ENCODE measurements at places on chromosomes 4 and X. TPM values are rescaled to one million over a fixed set of nuclear protein-coding genes. Genes with fewer than 3 reads are reported as not detected.

DNA sequence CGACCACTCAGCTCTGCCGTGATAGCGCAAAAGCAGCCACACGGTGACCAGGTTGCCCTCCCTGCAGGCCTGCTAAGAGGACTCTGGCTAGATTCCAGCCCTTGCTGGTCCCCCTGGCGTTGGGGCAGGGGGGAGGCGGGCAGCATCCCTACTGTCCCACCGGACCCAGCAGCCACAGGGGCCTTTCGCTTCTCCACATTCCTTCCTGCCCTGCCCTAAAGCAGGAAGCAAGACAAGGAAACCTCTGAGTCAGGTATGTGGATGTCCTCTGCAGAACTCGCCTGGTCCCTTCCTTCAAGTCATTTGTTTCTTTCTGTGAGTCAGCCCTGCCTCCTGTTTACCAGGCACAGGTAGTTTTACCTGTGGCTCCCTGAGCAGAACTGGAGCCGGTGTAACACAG, 60.2 kb upstream of the CLDN34 start:
- no peak for DNase-seq

SORBS2 gene
- total RNA-seq = not detected

DNA sequence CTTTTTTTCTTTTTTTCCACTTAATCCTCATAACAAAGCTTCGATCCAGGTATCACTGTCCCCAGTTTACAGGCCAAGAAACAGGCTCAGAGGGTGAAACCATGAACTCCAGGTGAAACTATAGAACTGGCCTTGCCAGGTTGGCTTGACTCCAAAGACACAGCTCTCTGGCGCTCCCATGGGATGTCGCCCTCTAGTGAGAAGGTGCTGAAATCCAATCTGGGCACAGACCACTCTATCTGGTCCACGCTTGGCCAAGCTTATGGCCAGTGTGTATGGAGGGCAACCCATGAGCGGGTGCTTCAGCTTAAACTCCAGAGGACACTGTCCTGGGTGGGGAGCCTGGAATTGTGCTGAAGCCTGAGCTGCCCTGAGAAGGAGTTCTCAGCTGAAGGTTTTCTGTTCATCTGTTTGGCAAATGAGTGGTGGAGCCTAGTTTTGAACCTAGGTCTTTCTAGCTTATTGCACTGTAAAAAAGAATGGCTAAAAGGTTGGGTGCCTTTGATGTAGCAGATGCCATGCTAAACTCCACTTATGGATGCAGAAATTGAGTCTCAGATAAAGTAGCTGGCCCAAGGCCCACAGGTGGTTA, 70.5 kb downstream of the SEL1L3 start:
- DNase-seq = no peak

GRCh38 chr4:6586715-6587325, 11.8 kb downstream of the MAN2B2 start:
- no peak for DNase-seq

DNA sequence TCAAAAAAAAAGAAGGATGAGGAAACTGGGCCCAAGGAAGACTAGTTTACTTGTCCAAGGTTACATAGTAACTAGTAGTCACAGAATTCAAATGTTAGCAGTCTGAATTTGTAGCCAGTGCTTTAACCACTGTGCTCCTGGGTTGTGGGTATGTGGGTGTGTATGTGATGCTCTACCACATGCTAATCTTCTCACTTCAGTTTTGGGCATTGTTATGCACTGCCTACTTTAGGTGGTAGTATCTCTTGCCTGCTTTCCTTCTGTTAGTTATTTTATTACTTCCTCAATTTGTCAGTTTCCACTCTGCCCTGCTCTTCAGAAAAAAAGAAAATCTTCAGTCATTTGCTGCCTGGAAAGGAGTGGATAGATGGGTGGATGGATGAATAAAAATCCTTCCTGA, 219.2 kb downstream of the RPA4 start:
- no peak for DNase-seq

SHOX gene
- total RNA-seq = not detected

GRCh38 chr4:81404294-81404693, 67.4 kb downstream of the RASGEF1B start:
- no peak for DNase-seq

GRCh38 chr4:179530958-179531357, 2088.7 kb upstream of the AGA start:
- DNase-seq = no peak

GRCh38 chr4:70062000-70062399, 11.8 kb downstream of the HTN1 start:
- DNase-seq = no peak

GRCh38 chr4:77124576-77124975, 32.4 kb upstream of the CCNG2 start:
- no peak for DNase-seq
